GM20000 (cell line): ENCODE measurements at places on chromosomes 11 and 22.

GRCh38 chr11:75777461-75778110, 9.0 kb downstream of the DGAT2 start:
- no peak for DNase-seq

DNA sequence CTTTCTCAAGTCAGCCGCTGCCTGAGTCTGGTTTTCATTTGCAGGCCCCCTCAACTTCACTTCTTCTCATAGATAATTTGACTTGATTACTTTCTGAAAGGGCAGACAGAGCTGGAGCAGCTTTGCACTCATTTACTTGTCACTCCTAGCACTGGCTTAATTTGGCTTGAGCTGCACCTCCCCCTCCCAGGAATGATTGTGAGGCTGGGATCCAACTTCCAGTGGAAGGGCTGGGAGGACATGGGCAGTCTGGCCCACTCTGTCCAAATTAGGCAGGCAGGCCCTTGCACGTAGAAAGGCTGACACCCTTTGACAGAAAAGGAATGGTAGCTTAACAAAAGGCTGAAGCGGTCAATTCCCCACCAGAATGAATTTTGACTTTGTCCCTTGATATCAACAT, 453.9 kb downstream of the ETS1 start:
- DNase-seq = no peak

- DNase-seq = no peak
Measured at GRCh38 chr11:57622263-57622662, 24.8 kb downstream of the SERPING1 start.

DNA sequence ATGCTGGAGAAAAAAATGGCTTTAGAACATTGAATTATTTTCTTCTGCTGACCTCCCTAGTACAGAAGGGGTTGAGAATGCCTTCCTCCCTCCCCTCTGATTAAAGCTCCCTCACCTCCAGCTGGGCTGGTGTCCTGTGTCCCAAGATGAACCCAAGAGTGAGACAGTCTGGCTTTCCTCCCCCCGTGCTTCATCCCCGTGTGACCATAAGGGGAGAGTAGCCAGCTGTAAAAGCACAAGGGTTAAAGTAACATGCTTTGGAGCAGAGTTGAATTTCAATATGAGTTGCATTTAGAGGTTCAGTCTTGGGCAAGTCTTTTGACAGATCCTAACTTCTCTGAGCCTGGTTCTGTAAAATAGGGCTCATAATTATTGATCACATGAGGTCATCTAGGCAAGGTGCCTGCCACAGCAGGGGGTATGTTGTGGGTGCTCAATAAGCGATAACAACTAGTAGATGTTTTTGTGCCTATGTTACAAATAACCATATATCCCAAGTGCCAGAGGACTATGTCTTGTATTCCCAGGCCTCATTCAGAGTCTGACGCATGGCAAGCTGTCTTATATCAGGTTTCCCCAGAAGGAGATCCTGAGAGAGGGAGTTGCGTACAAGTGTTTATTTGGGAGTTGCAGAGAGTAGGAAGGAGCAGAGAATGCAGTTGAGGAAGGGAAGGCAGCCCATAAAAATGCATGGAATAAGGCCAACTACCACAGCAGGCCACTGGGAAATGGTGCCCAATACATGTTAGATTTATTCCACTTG, 4.1 kb downstream of the PRG2 start:
- no peak for DNase-seq

DNA sequence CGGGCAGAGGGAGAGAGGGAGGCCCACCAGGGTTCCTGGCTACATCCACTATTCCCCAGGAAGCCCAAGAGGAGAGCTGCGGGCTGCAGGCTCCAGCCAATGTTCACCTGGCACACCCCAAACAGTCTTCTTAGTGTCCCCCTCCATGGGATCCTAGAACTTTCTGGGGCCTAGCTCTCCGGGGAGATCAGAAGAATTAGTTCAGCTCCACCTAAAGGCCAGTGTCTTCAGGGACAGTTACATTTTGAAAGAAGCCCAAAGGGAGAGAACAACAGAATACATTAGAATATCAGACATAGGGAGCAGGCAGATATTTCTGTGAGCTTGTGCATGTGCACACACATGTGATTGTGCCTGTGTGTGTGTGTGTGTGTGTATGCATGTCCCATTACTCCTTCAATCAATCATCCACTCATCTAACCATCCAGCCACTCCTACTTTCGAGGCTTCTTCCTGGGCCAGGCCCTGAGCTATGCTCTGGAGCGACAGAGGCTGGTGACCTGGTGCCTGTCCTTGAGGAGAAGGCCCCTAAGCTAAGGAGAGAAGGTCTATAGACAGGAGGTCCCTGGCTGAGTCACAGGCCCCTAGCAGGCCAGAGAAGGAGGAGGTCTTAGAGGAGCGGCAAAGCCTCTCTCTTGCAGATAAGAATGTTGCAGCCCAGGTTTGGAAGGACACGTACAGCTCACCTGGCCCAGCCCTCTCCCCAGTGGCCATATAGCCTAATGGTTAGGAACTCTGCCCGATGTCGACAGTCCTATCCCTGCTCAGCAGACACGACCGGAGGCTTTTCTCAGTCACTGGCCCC, 165.5 kb downstream of the DSCAML1 start:
- no peak for DNase-seq
